HFFc6 (cell line): ENCODE measurements at places on chromosomes 16 and 17. TPM values are rescaled to one million over a fixed set of nuclear protein-coding genes. Genes with fewer than 3 reads are reported as not detected.

DNA sequence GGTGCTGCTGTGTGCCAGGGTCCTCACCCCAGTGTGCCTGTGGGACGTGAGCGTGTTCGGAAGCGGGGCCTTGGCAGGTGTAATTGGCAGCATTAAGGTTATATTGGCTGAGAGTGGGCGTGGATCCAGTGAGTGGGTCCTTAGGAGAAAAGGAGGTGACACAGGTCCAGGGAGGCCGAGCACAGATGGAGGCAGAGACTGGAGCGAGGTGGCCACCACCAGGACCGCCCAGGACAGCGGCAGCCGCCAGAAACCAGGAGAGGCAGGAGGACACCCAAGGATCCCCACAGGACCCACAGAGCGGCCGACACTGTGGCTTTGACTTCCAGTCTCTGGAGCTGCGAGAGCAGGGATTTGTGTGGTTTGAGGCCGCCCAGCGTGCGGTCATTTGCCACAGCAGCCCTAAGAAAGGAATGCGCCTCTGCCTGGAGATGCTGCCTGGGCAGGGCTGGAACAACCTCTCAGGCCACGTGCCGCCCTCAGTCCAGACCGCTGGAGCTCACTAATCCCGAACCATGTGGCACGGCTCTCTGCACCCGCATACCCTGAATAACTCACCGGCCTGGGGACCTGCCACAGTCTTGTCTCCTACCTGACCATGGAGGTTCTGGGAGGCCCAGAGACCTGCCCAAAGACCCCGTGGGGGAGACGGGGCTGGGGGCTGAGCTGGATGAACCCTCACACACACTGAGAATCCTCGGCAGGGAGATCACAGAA is 45.4 kb downstream of the SOX8 start:
- DNase-seq, result no peak
- H3K27me3 ChIP-seq, result peaks cover 17% of the 10 kb centered on the region; the same call in 1 of the 2 replicates
- no peaks in the 10 kb centered on the region for H3K4me1 ChIP-seq
- H3K4me3 ChIP-seq, result no peak overlapping the region

NPIPA8 gene
- total RNA-seq, result 9.2 to 23.5 TPM (median 23.2 TPM) in 3 replicates

- H3K27ac ChIP-seq, result peak overlapping the region; percentile 1
- H3K36me3 ChIP-seq, result peaks cover 18% of the 10 kb centered on the region; the same call in 1 of the 2 replicates
- H3K27me3 ChIP-seq, result no peaks in the 10 kb centered on the region; the same call in 1 of the 2 replicates
- H3K4me1 ChIP-seq, result peaks cover 8% of the 10 kb centered on the region; the same call in 1 of the 2 replicates
Observed at GRCh38 chr16:30934827-30935557, 11.6 kb downstream of the FBXL19 start.

- no peaks in the 10 kb centered on the region for H3K36me3 ChIP-seq
- H3K4me3 ChIP-seq, result peak overlapping the region; percentile 36; the same call in 1 of the 2 replicates
- peaks cover 16% of the 10 kb centered on the region for H3K4me1 ChIP-seq
- H3K27me3 ChIP-seq, result peaks cover 45% of the 10 kb centered on the region
- no peak overlapping the region for H3K27ac ChIP-seq
Observed at GRCh38 chr17:50533720-50534148, 1.2 kb downstream of the EPN3 start.

MT4 gene
- total RNA-seq, result not detected in 2 replicates

DNA sequence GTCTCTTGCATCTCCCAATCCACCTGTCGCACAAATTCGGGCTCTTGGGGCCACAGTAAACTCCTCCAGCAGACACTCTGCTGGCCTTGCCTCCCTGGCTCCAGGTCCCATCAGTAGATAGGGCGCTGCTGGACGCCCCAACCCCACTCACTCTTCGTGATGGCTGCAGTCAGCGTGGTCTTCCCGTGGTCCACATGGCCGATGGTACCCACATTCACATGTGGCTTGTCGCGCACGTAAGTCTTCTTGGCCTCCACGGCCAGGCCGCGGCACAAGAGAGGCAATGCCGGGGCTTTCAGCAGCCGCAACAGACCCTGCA is 428 bp downstream of the TUFM start:
- H3K4me3 ChIP-seq, result peak overlapping the region; percentile 95
- H3K27ac ChIP-seq, result peak overlapping the region; percentile 91
- peaks cover 19% of the 10 kb centered on the region for H3K36me3 ChIP-seq
- peaks cover 3% of the 10 kb centered on the region for H3K27me3 ChIP-seq

TP53TG3F gene
- total RNA-seq, result 0.16 TPM in 1 of 3 replicates, not detected in the others

- H3K27me3 ChIP-seq, result no peaks in the 10 kb centered on the region; the same call in 1 of the 2 replicates
- DNase-seq, result peak; percentile 7
- no peaks in the 10 kb centered on the region for H3K36me3 ChIP-seq
- H3K4me1 ChIP-seq, result peaks cover 55% of the 10 kb centered on the region
- H3K4me3 ChIP-seq, result peak overlapping the region; percentile 67
Observed at GRCh38 chr17:48483004-48483403, 47.8 kb downstream of the HOXB1 start.

PDIA2 gene
- not detected in 3 replicates for total RNA-seq

DNA sequence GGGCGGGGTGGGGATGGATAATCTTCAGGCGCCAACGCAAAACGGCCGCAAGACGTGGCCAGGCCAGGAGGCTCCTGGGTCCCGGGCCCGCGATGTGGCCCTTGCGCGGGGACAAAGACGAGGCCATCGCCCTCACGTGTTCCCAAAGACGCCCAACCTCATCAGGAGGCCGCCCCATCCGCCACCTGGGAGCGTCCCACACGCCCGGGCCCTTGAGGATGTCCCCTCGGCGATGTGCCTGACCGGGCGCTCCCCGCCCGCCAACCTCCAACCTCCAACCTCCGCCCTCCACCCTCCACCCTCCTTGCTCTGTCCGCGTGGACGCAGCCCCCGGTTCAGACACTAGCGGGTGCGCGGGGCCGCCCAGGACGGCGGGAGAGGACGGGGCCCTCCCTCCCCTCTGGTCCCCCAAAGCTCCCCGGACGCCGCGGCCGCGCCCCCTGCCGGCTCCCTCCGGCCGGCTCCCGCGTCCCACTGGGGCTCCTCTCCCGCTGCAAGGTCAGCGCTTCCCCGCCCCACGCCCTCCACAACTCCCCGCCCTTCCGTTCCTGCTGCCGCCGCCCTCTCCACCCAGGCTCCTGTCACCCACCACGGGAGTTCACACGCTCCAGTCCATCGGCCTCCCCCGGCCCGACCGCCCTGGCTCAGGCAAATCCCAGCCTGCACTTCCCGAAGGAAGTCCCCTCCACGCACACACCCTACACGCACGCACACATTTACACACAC is 250.8 kb upstream of the RPL38 start:
- no peak for DNase-seq
- no peaks in the 10 kb centered on the region for H3K36me3 ChIP-seq
- no peak overlapping the region for H3K27ac ChIP-seq
- H3K27me3 ChIP-seq, result no peaks in the 10 kb centered on the region
- H3K4me3 ChIP-seq, result no peak overlapping the region
